ENCODE measurements at places on chromosomes 1 and 21.

GRCh38 chr1:203632941-203633340 is 6.3 kb downstream of the ATP2B4 start:
- DNase-seq, result no peak

DNA sequence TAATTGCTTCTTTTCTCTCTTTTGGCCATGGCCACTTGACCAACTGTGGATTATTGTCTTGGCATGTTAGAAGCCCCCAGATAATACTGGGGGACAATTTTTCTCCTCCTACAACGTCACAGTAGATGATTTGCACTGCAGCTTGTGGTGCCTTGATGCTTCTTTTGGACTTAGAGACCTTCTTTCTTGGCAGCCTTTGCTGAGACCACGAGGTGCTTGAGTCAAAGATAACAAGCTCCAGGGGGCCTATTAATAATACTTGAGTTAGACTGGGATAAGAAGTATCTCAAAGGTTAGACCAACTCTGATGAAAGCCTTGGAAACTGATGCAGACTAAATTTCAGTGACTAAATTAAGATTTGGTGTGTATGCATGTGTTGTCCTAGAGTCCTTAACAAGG is 3.2 kb downstream of the PPP1R12B start:
- DNase-seq, result no peak

DNA sequence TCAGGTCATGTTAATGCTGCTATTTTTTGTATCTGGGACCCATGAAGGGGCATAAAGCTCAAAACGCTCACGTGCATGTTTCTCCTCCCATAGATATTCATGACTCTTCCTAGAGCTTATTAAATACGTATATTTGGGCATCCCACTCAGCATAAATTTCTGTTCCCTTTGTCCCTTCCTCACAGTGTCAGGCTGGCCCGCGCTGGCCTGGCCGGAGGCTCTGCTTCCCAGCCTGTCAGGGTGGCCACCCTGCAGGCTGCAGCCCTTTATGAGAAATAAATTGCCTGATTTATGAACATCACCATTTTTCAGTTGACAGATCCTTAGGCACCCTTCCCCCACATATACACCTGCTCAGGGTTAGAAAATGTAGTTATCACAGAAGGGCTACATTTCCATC is 44.0 kb upstream of the NTPCR start:
- DNase-seq, result no peak

DNA sequence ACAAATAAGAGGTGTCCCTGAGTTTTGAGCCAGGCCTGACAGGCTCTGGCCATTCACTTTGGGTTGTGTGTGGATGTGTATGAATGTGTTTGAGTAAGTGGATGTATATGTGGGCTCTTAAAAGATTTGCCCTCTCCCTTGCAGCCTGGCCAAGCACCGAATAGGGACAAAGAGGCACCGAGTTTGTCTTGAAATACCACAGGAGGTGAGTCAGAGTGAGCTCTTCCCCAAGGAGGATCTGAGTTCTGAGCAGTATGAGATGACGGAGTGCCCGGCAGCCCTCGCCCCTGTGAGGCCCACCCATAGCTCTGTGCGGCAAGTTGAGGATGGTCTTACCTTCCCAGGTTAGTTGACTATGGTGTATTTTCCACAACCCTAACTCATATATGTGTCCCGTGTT is 19.0 kb downstream of the KDM4A start:
- DNase-seq, result no peak

GRCh38 chr21:45372732-45373355 is 32.1 kb upstream of the COL18A1 start:
- no peak for DNase-seq

DNA sequence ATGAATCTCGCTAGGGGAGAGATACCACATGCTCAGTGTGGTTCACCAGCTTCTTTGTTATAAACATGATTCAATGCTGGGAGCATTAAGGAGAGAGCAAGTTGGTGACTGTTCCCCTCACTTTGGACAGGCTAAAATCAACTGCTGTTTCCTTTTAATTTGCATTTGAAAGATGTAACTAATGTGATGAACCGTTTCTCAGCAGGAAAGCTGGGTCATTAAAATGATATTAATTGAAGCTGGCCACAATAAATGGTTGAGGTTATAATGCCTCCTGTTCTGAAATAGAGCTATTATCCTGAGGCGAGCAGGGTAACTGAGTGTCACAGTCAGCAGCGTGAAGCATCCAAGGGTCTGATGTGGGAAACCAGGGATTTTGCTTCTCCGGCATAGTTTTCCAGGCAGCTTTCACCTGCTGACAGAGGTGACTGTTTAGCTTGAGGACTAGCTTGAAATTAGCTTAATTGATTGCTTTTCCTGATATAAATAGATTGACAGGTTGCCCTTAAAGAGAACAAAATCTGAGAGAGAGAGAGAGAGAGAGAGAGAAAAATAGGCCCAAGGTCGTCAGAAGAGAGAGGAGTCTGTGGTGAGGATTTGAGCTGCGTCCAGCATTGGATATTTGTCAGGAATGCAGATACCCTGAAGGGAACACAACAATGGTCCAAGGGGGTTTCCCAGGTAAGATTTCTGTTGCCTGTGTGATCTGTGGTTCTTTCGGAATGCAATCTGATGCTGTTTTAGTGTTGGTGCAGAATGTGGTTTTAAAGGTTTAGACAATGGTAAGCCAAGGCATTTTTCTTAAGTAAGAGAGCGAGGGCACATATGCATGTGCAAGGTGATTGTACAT is 209.7 kb downstream of the PATJ start:
- DNase-seq, result no peak

DNA sequence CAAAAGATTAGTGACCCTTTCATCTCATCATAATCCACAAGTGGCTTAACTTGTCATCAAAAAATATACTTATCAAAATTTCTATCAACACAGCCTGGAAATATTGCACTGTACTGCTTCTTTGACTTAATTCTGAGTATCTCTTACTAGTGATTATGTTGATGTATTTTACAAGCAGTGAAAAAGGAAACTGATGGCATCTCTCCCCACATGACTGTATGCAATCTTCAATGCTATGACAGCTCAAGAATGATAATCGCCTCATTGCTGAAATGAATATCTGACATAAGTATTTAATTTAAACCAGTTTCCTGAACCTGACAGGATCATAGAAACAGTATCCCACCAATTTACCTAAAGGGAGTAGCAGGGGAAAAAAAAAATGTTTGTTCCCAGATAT is 79.5 kb downstream of the DPYD start:
- DNase-seq, result no peak

GRCh38 chr21:38965910-38966504 is 160.3 kb downstream of the ETS2 start:
- DNase-seq, result no peak

DNA sequence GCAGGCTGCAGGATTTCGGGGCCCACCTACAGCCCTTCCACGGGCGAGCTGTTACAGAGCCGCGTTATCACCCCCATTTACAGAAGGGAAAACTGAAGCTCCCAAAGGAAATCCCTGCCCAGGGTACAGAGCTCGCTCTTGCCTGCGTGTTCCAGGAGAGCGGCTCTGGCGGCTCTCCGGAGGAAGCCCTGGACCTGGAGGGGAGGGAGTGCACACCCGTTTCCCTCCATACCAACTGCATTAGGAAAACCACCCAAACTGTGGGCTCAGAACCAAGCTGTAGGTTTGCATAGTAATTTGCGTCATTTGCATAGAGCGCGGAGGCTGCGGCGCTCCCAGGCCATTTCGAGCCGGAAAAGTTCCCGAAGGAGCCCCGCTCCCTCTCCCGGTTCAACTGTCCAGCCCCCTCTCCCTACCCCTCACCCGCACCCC is 24.7 kb upstream of the ADGRB2 start:
- no peak for DNase-seq

DNA sequence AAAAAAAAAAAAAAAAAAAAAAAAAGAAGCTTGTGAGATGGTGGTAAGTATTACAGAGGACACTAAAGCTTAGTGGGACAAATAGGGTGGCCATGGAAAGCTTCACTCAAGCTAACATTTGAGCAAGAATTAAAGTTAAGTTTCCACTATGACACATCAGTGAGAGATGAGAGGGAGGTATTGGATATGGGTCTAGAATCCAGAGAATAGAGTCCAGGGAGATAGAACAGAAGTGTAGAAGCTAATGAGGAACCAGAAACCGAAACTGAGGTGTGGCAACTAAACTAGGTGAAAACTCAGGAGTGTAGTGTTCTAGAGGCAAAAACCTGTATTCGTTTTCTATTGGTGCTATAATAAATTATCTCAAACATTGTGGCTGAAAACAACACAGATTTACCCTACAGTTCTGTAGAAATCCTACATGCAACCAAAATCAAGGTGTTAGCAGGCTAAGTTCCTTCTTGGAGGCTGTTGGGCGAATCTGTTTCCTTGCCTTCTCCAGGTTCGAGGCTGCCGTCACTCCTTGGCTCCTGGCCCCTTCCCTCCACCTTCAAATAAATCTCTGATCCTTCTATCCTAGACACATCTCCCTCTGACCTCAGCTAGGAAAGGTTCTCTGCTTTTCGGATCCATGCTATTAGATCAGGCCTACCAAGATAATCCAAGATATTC is 36.2 kb downstream of the PTP4A2 start:
- DNase-seq, result no peak

DNA sequence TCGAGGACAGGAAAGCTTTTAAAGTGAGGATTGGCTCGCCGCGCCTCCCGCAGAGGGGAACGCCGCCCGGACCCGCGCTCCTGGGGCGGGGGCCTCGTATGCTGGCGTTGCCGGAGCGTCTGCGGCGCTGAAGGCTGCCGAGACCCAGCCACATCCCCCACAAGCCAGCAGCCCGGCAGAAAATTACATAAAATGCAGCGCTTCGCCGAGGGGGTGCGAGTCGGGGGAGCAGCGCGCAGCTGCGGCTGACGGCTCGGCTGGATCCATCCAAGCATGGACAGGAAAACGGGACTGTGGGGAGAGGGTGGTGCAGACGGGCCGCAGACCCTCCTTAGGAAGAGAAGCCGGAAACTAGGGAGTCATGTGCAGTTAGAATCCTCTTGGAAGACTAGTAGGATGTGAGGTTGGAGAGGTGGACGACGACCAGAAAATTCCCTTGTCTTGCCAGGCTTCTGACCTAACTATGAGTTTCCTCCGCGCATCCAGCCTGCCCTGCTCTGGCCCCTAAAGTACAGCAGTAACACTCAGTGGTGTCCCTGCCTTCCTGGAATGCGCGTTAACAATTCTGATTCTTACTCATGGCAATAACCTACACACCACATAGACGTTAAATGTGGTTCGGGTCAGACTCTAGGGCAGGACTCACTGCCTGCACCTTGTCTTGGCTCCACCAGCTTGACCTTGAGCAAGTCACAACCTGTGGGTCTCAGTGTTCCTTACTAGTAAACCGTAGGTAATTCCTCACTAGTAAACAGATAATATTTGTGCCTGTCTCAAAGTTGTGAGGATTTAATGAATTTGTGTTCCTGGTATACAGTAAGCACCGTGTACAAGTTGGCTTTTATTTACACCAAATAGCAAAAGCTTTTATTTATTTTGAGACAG is 953 bp upstream of the BRWD1 start:
- DNase-seq, result peak; percentile 46

DNA sequence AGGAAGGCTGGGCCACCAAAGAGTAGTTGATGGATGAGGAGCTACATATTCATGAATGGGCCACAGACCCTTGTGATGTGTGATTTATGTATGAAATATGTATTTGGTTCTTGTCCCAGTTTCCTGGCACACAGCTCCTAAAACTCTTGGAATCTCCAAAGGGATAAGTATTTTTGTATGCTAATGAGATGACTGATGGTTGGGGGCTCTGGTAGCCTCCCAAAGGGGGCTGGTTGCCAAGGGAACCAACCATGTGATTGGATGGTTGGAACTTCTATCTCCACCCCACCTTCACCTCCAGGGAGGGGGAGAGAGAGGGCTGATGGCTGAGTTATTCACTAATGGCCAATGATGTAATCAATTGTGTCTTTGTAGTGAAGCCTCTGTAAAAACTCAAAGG is 77.1 kb downstream of the ZNF281 start:
- DNase-seq, result no peak

GRCh38 chr1:68010090-68010489 is 40.3 kb downstream of the DIRAS3 start:
- DNase-seq, result no peak

DNA sequence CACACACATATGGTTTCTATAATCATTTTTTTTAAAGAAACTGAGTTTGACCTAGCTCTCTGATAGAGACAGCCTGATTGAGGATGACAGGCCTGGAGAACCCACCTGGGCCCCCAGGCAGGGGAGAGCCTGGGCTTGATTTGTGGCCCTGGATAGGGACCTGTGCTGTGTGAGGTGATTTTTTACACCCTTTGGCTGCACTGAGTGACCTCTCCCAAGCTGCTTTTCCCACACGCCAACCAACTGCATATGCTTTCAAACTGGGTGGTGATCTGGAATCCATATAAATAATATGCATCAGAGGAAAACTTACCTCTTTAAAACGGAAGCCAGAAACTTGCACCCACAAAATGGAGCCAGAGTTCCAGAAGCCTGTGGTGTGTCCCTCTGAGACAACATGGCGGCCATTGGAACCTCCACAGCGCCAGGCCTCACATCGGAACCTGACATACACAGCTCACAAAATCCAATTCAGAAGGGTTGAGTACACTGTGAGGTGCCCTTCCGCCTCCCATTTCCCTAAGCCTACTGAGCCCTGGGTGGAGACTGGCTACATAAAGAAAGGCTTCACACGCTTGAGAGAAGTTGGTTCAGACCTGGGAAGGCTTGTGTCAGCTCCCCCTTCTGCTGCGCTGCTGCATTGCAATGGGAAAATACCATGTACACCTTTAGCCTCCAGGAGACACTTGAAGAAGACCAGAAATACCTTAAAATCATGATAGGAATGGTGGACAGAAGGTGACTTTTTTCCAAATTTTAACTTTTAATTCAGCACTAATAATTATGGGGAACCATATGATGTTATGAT is 160.7 kb downstream of the HHIPL2 start:
- no peak for DNase-seq

- no peak for DNase-seq
Observed at GRCh38 chr1:6603915-6604558, 1.4 kb upstream of the KLHL21 start.

DNA sequence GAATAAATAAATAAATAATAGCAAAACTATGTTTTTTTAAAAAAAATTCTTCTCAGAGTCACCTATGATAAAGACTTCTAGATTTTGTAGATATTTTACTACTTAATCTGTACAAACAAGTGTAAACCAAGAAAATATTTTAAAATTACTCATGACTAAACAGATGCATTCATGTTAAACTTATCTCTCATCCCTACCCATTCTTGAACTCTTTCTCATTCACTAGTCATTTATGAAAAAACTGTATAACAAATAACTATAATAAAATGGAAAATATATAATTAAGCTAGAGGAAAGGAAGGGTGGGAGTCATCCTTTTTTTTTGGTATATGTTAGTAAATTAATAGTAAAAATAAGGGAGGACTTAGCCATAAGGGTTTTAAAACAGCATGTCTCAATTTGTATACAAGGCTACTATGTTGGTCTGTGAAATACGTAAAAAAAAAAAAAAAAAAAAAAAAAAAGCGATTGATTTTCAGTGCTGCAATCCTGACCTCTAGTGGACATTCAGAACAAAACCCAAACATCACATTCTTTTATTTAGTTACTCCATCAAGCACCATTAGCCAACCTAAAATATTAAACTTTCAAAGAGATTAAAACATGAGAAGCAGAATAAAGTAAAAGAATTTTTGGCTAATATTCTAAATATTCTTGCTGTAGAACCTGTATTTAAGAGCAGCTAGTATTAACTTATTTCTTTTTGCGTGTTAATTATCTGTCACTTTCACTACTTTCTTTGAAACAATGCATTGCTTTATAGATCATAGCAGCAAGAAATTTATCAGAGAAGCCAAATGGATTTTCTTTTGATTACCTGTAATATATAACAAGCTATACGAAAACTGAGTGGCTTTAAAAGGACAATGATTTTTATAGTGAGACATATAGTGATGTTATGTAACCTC is 255.8 kb upstream of the CACYBP start:
- no peak for DNase-seq
